ENCODE measurements at places on chromosomes 3 and 15. TPM values are rescaled to one million over a fixed set of nuclear protein-coding genes. Genes with fewer than 3 reads are reported as not detected.

The CLEC3B gene
- total RNA-seq, result 34.4 TPM

The UPK1B gene
- not detected for total RNA-seq

The OXTR gene
- 3.0 TPM for total RNA-seq

The GOLGA8Q gene
- total RNA-seq, result 0.69 TPM

The C2CD4A gene
- total RNA-seq, result under 0.01 TPM

The TGM5 gene
- total RNA-seq, result not detected

The ACKR4 gene
- not detected for total RNA-seq

The NR1I2 gene
- 0.23 TPM for total RNA-seq

The OIP5 gene
- total RNA-seq, result 3.9 TPM

The FETUB gene
- not detected for total RNA-seq

The RPL29 gene
- 715 TPM for total RNA-seq

The SPINT1 gene
- total RNA-seq, result 6.9 TPM

The CD96 gene
- not detected for total RNA-seq

The SHC4 gene
- 10.1 TPM for total RNA-seq

The RAB6B gene
- 160 TPM for total RNA-seq

The NR2E3 gene
- total RNA-seq, result not detected

The CSPG4 gene
- total RNA-seq, result 11.5 TPM

The BUB1B gene
- 22.6 TPM for total RNA-seq

The ADCY5 gene
- total RNA-seq, result 58.6 TPM

The ABI3BP gene
- 1.8 TPM for total RNA-seq

The EIF2A gene
- 119 TPM for total RNA-seq

The TPRG1 gene
- total RNA-seq, result 4.4 TPM

The TMEM44 gene
- total RNA-seq, result 26.1 TPM

The TUBGCP4 gene
- total RNA-seq, result 21.0 TPM

The ZNF774 gene
- total RNA-seq, result 8.3 TPM

The DNAH1 gene
- total RNA-seq, result 2.5 TPM

The ZNF710 gene
- total RNA-seq, result 11.1 TPM

The CIDEC gene
- not detected for total RNA-seq

The SEMA3G gene
- total RNA-seq, result 4.4 TPM

The CCR9 gene
- total RNA-seq, result not detected

The B3GNT5 gene
- 22.6 TPM for total RNA-seq

The GOLGA8R gene
- total RNA-seq, result 2.1 TPM

The IL16 gene
- total RNA-seq, result 1.8 TPM

The KLHL6 gene
- total RNA-seq, result 1.4 TPM

The SUCNR1 gene
- 1.4 TPM for total RNA-seq

The MITF gene
- total RNA-seq, result 4.4 TPM

The CDHR4 gene
- total RNA-seq, result 0.23 TPM

The GOLGA8T gene
- total RNA-seq, result 0.69 TPM

The LINGO1 gene
- 45.2 TPM for total RNA-seq

The TTLL13 gene
- not detected for total RNA-seq

The ERC2 gene
- 126 TPM for total RNA-seq

The FEZF2 gene
- 1.6 TPM for total RNA-seq

The TNNC1 gene
- not detected for total RNA-seq

The APOD gene
- total RNA-seq, result 10.6 TPM

The CCNB2 gene
- 11.8 TPM for total RNA-seq

The EEFSEC gene
- 8.1 TPM for total RNA-seq

The ALDH1A3 gene
- 1.6 TPM for total RNA-seq

The HESX1 gene
- not detected for total RNA-seq

The GOLGA8G gene
- not detected for total RNA-seq

The EBLN2 gene
- total RNA-seq, result 5.3 TPM
